ENCODE measurements at places on chromosomes 5 and 9.

DNA sequence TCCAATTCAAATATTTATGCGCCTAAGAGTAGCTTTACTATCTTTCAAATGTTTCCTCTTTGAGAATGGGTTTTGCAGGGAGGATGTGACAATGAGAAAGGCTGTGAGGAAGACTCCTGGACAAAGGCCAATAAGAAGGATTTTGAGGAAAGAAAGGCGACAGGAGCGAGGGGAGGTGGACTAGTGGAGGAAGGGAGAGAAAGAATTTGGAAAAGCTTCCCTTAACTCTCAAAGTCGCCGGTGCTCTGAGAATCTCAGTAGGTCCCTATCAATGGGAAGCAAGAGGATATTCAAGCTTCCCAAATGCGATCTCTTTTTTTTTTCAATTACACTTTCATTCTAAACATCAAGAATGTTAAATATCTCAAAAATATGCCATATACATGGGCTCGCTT lies 2.8 kb upstream of the CDC20B start:
- DNase-seq = no peak

GRCh38 chr9:12916042-12916441 lies 141.2 kb downstream of the LURAP1L start:
- no peak for DNase-seq

GRCh38 chr9:130150779-130151382 lies 21.3 kb upstream of the NCS1 start:
- DNase-seq = no peak

GRCh38 chr5:142221091-142221860 lies 103.5 kb downstream of the SPRY4 start:
- DNase-seq = no peak

DNA sequence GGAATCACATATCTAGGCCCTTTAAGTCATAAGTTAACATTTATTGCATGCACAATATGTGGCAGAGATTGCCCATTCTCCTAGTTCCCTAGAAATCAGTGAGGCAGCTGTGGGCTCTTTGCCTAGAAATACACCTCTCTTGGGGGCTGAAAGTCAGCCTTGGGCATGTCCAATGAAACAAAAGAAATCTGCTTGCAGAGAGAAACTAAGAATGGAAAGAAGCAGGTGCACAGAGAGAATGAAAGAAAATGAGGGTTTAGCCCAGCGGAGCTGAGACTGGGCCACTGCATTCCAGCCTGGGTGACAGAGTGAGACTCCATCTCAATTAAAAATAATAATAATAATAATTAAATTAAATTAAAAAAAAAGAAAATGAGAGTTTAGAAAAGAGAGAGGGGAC lies 57.3 kb upstream of the DAB2 start:
- no peak for DNase-seq

DNA sequence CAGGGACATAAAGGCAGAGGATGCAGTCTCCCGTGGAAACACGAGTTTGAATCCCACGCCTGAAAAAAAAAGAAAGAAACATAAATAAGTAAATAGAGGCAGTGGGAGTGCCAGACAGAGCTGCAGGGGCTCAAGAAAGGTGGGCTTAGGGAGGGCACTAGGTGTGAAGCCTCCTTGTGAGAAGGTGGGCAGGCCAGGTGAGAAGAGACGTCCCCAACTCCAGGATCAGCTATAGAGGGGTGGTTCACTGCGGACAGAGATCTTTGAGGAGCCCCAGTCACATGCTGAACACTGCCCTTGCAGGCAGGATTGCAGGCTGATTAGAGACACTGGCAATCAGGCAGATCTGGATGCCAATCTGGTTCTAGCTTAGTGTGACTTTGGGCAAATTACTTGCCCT lies 172.1 kb downstream of the RGS3 start:
- no peak for DNase-seq

- DNase-seq = peak; percentile 32
Measured at GRCh38 chr9:77575785-77576184, 72.3 kb downstream of the GNA14 start.

DNA sequence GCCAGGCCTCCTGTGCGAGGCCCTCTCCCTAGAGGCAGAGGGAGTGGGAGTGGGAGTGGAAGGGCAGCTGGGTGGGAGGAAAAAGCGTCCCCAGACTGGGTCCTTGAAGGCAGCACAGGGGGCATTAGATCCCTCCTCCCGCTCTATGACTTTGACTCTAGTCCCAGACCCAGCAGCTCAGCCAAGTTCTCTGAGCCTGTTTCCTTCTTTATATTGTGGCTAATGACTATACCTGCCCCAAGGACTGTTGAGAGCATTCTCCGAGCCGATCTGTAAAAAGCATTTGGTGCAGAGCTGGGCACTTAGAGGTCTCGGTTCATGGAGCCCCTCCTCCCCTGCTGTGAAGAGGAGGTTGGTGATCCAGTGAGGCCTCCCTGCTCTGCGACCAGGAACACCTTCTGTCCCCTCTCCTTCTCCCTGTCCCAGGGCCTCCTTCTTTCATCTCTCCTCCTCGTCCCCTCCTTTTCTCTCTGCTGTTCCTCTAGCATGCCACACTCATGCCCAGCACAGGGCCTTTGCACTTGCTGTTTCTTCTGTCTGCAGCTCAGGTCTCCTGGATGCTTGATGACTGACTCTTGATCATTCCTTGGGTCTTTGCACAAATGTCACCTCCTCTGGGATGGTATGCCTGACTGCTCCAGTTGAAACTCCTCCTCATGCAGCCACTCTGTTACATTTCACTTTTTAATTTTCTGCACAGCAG lies 23.4 kb upstream of the PSD2 start:
- DNase-seq = no peak

GRCh38 chr9:104536756-104537155 lies at the start of gene OR13C3:
OR13C3 (minus strand) TSS chr9:104536856; CDS start chr9:104536723, 133 bp downstream.
- no peak for DNase-seq

- no peak for DNase-seq
Measured at GRCh38 chr5:129051283-129051682, 43.3 kb upstream of the ISOC1 start.

DNA sequence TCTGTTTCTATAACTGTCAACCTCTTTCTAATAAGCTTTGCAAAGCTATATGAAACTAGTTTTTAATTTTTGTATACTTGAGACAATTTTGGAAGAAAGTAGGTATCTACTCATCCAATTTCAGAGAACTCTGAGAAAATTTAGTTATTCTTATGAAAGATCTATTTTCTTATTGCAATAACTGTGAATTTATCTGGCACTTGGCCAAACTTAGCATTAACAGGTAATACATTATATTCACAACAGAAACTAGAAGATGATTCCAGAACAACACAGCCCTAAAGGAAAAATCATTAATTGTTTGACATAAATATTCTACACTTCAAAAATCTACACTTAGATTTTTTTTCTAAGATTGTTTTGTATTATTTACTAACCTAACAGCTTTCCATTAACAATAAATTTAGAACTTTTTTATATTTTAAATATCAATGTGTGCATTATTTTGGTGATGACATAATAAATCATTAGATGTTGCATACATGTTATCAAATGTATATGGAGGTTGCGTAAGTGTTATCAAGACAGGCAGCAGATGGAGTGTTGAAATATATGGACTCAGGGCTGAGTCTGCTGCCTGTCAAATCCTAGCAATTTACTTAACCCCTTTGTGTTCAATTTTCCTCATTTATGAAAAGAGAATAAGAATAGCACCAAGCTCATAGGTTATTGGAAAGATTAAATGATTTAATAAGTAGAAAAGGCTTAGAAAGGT lies 141.8 kb downstream of the MUSK start:
- DNase-seq = no peak

- no peak for DNase-seq
Measured at GRCh38 chr5:126099077-126099476, 324.1 kb upstream of the GRAMD2B start.

- no peak for DNase-seq
Measured at GRCh38 chr5:138272681-138273080, 1.7 kb downstream of the GFRA3 start.

DNA sequence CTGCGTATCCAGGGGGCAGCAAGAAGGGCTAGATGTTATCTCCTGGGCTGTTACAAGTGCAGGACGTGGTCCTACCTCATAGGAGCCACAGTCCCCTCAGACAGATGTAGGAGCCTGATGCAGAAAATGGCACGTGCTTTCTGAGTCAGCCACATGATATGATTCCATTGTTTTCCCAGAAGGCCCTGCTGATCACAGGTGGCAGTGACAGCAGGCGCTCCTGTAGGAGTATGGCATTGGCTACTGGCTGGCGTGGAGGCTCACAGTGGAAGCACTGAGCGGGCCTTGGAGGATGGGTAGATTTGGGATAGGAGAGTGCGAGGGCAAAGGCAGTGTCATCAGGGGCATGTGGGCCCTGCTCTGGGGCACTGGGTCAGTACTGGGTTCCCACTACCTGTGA lies 21.9 kb downstream of the USP20 start:
- no peak for DNase-seq

- no peak for DNase-seq
Measured at GRCh38 chr9:105503881-105504280, 54.0 kb upstream of the FKTN start.

DNA sequence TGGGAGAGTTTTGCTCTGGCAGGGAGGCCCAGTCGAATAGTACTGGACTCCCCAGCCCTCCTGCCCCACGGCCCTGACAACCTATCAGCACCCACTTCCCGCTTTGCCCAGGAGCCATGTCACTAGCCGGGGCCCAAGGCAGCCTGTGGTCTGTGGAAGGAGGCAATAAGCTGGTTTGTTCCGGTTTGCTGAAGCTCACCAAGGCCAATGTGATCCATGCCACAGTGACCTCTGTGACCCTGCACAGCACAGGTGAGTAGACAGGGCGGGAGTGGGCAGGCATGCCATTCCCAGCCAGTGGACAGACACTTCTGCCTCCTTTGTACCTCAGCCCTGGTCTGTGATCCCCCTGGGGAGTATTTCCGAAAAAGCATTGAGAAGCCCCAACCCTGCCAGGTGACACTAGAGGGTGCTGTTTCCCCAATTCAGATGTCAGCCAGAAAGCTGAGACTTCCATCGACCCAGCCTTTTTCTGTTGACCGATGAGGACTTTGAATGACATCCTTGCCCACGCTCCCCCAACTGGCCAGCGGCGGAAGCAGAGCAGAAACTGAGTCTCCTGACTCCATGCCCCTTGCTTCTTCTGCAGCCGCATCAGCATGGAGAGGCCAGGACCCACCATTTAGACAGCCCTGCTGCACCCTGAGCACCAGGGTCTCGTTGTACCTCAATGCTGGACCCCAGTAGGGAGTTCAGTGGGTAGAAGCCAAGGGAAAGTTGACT lies 9.6 kb downstream of the PCYOX1L start:
- peak; percentile 80 for DNase-seq

DNA sequence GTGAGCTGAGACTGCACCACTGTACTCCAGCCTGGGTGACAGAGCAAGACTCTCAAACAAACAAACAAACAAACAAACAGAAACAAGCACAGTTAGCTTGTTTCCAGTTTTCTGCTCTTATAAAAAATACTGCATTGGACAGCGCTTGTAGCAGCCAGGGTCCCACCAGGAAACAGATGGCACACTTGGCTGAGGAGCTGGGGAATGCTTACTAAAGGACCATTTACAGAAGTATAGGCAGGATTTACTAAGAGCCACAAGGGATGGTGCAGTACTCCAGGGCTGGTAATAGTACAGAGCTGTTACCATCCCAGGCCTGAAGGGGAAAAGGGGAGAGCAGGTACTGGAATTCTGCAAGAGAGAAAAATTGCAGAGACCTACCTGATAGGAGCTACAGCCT lies 5.2 kb upstream of the ANKS6 start:
- no peak for DNase-seq

GRCh38 chr9:133507246-133507965 lies 17.4 kb downstream of the MYMK start:
- no peak for DNase-seq
